Occipital lobe (tissue), 3 donors: ENCODE measurements at places on chromosomes 2 and 18. TPM values are rescaled to one million over a fixed set of nuclear protein-coding genes. Genes with fewer than 3 reads are reported as not detected.

The LRRTM1 gene
- total RNA-seq: 11.9 TPM

The VWC2L gene
- total RNA-seq: 20.9 TPM

The REL gene
- total RNA-seq: 8.6 TPM

The DSEL gene
- 71.4 TPM for total RNA-seq

The FSHR gene
- not detected for total RNA-seq

The LPIN2 gene
- 39.9 TPM for total RNA-seq

The YWHAQ gene
- 535 TPM for total RNA-seq

The POTEC gene
- not detected for total RNA-seq

The NEB gene
- total RNA-seq: 3.0 TPM

The PID1 gene
- 46.2 TPM for total RNA-seq

The RESP18 gene
- total RNA-seq: not detected

The SERPINB10 gene
- not detected for total RNA-seq

The C2orf66 gene
- 0.16 TPM for total RNA-seq

The SH3RF3 gene
- total RNA-seq: 12.3 TPM

The NRP2 gene
- 22.1 TPM for total RNA-seq

The NFU1 gene
- 51.5 TPM for total RNA-seq

The NUP35 gene
- 58.6 TPM for total RNA-seq

The RNF152 gene
- 97.9 TPM for total RNA-seq

The GAL3ST2 gene
- 0.16 TPM for total RNA-seq

The SULT1C2 gene
- 0.62 TPM for total RNA-seq

The UNC80 gene
- 12.3 TPM for total RNA-seq

The CPLX4 gene
- total RNA-seq: not detected

The PRSS56 gene
- not detected for total RNA-seq

The IL36A gene
- not detected for total RNA-seq

The SLC4A5 gene
- total RNA-seq: 2.2 TPM

The TUBA3E gene
- total RNA-seq: not detected

The GPR55 gene
- not detected for total RNA-seq

The OBSL1 gene
- 39.9 TPM for total RNA-seq

The SLC8A1 gene
- total RNA-seq: 277 TPM

The FOXI3 gene
- total RNA-seq: 0.47 TPM

The LCT gene
- not detected for total RNA-seq

The BUB1 gene
- 7.8 TPM for total RNA-seq

The RPRM gene
- total RNA-seq: 95.9 TPM

The MZT2A gene
- 45.9 TPM for total RNA-seq

The SPDYA gene
- total RNA-seq: 1.4 TPM

The CHRNA1 gene
- not detected for total RNA-seq

The DSC1 gene
- not detected for total RNA-seq

The SKOR2 gene
- not detected for total RNA-seq

The CNGA3 gene
- total RNA-seq: 4.4 TPM

The XIRP2 gene
- 0.78 TPM for total RNA-seq

The UGT1A3 gene
- not detected for total RNA-seq

The SLC20A1 gene
- 34.2 TPM for total RNA-seq

The NAT8 gene
- not detected for total RNA-seq

The NOSTRIN gene
- 3.9 TPM for total RNA-seq

The PLB1 gene
- total RNA-seq: 2.3 TPM

The CAVIN2 gene
- total RNA-seq: 6.6 TPM

The SMYD1 gene
- total RNA-seq: not detected

The LONRF2 gene
- 58.3 TPM for total RNA-seq

The CAMKMT gene
- 6.7 TPM for total RNA-seq

The TCF7L1 gene
- 1.1 TPM for total RNA-seq
